T47D (cell line): ENCODE measurements at places on chromosomes 6 and 20.
A peak's percentile ranks its signal among the peaks of the same experiment; 100 is the strongest.

DNA sequence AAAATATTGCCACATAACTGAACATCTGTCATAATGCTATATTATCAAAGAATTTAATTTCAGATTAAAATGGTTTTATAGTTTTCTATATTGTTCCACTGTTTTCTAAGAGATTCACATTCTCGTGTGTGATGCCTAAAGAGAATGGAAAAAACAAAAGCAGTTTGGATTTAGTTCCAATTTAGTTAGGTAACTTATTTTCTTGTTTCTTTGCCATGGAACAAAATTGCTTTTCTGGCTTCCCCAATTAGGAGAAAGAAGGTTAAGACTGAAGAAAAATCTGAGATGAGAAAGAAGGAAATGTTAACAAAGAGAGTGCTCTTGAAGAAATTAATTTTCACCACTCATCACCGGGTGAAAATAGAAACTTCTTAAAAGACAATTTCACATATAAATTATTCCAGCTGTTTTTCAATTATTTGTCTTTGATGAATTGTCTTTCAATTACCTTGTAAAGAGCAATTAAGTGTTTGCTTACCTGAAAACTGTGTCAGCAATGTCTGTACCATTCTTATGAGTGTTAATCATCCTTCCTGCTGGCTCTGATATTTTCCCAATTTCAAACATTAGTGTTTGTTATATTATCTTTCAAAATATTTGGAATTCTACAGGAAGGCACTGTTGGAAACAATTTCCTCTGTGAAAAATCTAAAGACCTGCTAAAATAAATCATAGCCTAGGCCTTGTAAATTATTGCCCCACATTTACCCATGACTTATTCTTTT, 19.5 kb downstream of the PHACTR2 start:
- no peak for DNase-seq

GRCh38 chr20:46040902-46041535, 12.0 kb downstream of the SLC12A5 start:
- peak; percentile 80 for DNase-seq

DNA sequence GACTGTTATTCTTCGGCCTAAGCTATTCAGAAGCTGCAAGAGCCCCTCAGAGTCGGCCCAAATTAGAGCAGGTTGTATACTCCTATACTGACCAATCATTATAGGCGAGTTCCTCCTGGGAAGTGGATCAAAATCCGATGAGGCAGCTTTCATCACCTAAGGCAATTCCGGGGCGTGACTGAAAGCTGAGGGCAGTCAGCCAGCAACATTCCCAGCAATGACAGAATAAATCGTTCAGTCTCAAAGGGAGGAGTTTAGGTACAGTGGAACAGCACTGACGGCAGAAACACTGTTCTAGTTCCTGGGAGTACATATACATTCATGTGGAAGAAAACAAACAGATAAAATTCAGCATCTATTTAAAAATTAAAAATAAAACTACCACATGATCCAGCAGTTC, 10.8 kb downstream of the HLA-DQB2 start:
- no peak for DNase-seq

GRCh38 chr6:27809067-27809938, 102.9 kb downstream of the OR2B2 start:
- DNase-seq, result no peak

GRCh38 chr6:2086326-2086965, 159.0 kb downstream of the GMDS start:
- DNase-seq, result no peak

DNA sequence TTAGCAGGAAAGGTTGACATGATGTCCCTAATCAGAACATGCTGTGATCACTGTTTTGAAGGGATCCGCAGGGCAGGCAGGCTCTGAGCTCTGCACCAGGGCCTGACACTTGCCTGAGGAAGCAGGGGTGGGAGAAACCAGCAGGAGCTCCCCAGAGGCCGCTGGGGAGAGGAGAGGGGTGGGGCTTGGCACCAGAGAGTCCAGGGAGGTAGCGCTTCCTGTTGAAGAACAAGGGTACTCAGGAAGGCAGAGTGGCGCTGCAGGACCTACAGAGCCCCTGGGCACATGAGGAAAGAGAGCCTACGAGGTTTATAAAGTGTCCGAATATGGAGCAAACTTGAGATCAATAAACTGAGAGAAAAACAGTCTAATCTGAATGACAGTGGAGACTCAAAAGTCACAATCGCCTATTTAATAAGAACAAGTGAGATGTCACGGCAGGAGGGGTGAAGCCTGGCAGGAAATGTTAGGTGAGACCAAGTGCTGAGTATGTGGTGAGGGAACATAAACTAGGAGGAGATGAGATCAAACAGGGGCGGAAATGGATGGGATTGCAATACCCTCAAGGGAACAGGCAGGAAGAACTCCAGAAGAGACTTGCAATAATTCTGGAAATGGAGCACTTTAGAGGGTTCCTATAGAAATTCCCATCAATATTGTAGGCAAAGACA, 5.8 kb upstream of the TBXT start:
- DNase-seq, result no peak

DNA sequence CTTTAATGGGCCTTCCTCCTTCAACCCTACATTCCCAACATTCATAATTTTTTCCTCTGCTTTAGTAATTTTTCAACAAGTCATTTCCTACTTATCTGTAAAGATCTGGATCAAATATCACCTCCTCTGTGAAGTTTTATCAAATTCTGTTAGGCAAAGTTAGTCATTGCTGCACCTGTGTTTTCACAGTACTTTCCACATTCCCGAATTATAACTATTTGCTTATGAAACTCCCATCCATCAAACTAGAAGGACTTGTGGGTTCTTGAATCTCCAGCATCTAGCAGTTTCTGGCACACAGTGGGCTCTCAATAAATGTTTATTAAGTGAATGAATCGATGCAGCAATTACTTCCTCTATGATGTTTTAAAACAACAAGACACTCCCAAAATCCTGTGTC, 257.6 kb downstream of the HDGFL1 start:
- no peak for DNase-seq

GRCh38 chr6:45609141-45609638, 231.5 kb upstream of the SUPT3H start:
- no peak for DNase-seq

DNA sequence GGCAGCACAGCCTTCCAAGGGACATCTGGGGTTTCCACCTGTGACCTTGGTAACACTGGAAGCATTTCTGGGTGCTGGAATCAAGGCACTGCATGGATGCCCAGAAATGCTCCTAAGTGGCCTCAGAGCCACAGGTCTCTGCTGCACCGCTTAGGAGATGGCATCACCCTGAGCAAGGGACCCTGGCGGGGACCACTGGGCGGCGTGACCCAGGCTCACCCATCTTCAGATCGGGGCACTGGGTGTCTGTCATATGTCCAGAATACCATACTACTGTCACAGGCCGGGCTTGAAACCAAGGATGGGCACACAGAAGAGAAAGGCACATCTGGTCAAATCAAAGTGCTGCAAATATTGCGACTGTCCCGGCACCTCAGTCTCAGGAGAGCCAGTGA, 45.9 kb downstream of the SSR1 start:
- no peak for DNase-seq

DNA sequence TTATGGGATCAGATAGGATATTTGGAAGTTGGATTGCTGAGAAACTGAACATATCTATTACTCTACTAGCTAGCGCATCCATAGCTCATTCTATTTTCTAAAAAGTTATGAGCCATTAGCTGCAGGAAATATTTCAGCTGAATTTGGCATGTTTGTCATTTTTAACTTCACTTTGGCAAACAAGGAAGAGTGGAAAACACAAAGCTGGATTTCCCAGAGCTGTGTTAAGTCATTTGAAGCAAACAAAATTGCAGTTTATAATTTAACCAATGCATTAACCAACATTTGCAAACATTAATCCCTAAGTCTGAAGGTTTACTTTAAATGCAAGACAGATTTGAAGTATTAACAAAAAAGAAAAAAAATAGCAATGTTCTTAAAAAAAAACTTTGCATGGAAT, 1.2 kb downstream of the ALDH8A1 start:
- no peak for DNase-seq

DNA sequence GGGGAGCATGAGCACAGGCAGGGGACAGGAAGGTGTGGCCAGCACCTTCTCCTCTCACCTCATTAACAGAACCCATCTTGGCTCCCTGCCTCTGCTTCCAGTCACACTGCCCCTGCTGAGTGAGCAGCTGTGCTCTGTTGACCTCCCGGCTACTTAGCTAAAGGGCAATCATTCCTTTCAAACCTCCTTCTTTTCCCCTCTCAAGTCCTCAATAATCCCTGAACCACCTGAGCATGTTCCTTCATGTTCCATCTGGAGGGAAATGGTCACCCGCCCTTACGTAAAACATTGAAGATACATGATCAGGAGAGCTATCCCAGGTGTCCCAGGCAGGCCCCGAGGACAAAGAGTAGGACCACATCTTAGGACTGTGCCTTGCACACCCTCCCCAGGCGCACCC, 21.7 kb upstream of the MRPS10 start:
- DNase-seq, result no peak

- no peak for DNase-seq
These were observed 146.5 kb downstream of the PREX1 start for GRCh38 chr20:48681201-48681872.

DNA sequence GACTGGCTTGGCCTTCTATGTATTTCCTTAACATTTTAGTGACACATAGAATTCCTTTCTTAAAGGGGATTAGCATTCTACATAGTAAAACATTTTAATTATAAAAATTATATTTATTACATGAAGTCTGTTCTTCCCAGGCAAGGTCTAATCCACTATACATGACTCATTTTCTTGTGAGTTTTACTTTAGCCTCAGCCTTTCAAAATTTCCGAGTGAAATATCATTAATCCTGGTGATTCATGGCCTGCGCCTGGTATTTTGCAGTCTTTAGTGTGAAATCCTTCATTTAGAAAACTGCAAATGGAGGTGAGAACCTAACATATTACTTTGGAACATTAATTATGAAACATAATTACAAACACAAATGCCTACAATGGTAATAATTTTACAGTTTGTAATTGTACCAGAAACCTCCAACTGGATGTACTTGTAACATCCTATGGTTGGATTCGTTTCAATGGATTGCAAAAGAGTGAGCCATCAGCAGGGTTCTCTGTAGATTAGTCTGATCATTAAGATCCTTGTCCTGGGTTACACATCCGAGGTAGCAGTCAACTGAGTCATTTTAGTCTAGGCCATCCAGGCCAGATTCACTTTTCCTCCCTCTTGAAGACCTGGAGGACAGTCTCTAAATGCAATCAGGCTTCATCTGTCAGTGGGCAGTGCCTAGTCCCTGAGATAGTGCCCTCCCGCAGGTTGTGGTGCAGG, 272.0 kb downstream of the PACRG start:
- no peak for DNase-seq

DNA sequence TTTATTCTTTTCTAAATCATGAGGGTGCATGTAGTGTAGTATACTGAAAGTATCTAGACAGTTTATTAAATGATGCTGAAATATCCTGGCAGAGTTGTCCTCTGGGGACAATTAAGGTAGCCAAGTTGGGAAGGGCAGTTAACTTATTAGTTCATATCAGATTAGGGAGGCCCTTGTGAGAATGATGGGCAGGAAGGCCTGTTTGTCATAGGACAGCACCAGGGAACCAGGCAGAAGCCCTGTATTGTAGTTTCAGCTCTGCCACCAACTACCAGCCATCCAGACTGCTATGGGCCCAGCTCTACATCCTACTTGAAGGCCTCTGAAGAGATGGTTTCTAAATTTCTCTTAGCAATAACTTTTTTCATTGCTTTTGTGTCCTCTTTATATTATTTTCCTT, 4.0 kb downstream of the MYLIP start:
- DNase-seq, result no peak

DNA sequence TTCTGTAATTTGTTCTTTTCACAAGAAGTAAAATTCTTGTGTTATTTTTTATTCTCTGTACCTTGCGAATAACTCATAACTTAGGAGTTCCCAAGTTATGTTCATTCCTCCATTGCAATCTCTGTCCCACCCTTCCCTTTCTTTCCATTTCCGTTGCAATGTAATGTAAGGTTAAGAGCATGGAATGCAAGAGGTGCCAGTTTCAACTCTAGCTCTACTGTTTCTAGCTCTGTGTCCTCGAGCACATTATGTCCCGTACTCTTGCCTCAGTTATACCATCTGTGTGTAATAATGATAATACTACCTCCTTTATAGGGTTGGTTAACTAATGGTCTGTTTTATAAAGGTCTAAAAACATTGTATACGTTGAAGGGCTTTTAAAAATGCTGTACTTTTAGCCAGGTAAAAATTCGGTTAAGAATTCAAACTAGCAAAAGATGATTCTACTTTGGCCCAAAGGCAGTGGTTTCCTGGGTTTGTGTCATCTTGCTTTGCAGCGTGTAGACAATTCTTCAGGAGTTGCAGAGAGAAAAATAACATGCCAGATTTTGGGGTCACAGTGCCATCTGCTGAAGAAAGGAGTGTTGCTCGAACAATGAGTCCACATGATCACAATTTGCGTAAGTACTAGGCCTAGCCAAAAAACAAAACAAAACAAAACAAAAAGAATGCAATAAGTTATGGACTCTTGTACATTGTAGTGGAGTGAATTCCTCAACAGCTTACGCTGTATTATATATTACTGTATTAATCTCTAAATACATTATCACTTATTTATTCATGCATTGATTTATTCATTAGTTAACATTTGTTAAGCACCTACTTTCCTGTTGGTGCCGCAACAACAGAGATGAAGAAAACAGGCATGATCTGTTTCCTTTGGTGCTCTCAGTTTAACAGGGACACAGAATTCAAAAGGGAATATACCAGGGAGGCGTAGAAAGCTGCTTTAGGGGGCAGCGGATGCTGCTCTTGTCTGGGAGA, 10.0 kb upstream of the PFDN4 start:
- no peak for DNase-seq

DNA sequence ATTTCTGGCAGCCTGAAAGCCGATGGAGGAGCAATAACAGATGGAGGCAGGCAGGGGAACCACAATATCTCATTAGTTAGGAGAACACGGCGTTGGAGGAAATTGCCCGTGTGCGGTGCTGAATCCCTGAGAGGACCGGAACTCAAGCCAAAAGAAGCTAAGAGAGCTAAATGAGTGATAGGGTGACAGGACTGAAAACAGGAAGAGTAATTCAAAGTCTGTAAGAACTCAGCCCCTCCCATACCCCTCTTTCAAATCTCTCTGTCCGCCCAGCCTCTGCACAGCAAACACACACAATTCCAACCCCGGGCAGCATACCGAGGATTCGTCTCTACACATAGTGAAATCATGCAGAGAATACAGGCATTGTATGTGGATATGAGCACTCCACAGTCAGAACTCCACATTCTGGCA, 2.6 kb upstream of the IPCEF1 start:
- DNase-seq, result no peak

DNA sequence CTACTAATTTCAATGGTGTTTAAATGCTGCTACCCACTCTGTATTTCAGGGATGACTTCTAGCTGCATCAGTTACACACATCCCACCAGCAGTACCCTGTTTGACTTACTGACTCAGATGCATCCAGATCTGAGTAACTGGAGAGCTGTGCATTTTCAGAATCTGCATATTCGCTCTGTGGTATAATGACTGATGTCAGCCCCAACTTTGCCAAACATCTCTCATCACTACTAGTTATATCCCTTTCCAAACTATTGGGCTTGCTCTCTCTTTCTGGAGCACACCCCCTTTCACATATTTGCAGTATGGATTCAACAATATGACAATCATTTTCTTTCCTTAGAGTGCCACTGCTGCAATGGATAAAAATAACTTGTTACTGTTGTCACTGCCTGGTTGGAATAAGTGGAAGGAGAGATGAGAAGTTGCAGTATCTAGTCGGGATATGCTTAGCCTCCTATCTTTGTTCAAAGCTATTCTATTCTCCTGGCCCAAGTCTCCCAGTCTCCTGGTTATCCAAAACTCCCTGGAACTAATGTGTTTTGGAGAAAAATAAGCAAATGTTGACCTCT, 3.3 kb upstream of the RSPO3 start:
- DNase-seq, result no peak
